DMS 273 treated with DMSO at 0.1 percent for 48 hours (cell line): ENCODE measurements at places on chromosomes 16 and 17.

DNA sequence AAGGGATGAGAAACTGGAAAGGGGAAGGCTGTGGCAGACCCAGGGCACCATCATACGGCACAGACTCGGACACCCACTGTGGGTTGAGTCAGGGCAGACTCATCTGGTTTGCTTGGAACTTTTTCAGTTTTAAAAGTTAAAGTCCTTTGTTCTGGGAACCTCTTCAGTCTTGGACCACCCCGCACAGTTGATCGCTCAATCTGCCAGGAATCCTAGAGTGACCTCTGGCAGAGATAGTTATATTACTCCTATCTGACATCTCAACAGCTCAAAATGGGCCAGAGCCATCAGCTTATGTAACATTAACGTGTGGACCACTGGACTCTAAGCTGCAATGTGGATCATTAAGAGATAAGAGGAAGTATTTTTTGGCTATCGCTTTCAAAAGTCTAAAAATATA, 164.3 kb downstream of the ABCA8 start:
- no peak for DNase-seq

DNA sequence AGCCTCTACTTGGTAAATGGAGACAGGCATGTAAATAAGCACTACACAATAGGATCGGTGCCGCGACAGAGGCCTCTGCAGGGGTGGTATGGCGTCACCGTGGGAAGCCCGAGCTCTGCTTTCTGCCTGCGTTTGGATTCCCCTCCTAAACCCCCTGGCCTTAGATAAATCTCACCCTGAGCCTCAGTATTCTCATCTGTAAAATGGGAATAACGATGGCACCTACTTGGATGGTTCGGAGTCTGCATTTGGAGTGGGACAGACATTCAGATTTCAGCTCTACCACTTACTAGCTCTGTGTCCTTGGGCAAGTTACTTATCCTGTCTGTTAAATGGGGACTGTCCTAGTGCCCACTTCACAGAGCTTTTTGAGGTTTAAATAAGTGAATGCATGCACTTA, 42.8 kb upstream of the TNRC6A start:
- DNase-seq = no peak

DNA sequence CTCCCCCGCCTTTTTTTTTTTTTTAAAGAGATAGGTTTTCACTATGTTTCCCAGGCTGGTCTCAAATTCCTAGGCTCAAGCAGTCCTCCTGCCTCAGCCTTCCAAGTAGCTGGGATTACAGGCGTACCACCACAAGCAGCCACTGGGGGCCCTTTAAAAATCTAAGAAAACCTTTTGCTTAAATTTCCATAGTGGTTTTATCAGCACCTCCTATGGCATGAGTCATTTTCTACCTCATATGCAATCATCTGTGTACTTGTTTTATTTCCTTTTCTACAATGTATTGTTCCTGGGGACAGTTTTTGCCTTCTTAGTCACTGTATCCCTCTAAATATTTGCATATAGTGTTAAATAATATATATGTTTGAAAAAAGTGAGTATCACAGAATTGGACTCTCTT, 29.2 kb downstream of the GNA13 start:
- DNase-seq = no peak

DNA sequence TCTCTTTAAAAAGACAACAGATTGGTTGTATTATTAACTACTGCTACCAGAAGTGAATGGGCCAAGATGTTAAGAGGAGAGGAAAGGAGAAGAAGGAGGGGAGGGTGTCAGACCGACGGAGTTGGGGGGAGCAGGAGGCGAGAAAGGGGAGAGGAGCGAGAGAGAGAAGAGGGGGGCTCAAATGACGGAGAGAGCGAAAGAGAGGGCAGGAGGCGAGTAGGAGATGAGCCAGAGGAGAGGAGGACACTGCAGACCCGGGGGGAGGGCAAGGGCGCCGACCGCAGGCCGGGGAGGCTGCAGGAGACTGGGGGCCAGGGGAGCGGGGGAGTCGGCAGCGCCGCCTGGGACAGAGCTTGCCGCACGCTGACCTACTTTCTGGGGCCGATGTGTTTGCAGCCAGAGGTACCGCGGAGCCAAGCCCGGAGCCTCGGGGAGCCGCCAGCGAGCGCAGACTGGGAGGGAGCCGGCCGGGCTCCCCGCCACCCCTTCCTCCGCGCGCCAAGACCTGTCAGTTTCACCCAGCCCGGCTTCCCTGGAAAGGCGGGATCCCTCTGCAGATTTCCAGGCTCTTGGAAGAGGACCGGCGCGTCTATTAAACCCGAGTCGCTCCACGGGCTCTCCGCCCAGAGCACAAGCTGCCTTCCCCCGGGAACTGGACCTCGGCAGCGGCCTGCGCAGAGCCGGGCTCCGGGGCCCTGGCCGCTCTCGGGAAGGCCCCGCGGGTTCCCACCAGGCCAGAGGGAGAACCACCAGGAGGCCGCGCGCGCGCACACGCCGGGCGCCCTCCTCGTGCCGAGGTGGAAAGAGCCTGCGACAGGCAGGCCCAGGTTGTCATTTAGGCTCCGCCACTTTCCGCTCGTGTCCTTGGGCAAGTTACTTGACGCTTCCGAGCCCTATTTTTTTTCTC, 74.6 kb downstream of the CMC2 start:
- no peak for DNase-seq

GRCh38 chr16:67783353-67783725, 23.0 kb downstream of the RANBP10 start:
- DNase-seq = no peak

- no peak for DNase-seq
Measured at GRCh38 chr17:60039847-60040442, 38.8 kb downstream of the HEATR6 start.

DNA sequence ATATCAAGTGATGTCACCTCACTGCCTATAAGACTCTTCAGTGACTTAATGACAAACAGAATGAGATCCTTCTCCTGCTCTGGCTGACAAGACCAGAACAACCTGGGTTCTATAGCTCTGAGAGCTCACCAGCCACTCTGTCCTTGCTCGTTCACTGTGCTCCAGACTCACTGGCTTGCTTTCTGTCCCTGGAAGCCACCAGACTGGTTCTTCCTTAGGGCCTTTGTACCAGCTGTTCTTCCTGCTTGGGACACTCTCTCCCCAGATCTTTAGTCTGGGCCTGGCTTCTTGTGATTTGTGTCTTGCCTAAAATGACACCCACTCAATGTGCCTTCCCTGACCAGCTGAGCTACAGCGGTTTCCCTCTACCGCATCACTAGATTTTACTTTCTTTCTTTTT, 76.1 kb downstream of the FTO start:
- DNase-seq = no peak

DNA sequence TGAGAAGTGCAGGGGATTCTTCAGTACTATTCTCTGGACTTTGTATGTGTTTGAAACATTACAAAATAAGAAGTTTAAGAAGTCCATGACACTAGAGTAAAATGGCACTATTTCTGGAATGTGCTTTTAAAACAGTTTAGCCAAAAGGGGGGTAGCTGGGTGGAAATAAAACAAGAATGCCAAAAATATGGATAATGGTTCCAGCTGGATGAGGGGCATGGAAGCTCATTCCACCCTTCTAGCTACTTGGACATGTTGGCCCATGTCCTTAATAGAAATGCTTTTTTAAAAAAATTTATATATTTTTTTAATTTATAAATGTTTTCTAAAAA, 13.1 kb downstream of the ZC3H7A start:
- no peak for DNase-seq

GRCh38 chr17:1566505-1567199, 4.1 kb upstream of the PITPNA start:
- DNase-seq = no peak

DNA sequence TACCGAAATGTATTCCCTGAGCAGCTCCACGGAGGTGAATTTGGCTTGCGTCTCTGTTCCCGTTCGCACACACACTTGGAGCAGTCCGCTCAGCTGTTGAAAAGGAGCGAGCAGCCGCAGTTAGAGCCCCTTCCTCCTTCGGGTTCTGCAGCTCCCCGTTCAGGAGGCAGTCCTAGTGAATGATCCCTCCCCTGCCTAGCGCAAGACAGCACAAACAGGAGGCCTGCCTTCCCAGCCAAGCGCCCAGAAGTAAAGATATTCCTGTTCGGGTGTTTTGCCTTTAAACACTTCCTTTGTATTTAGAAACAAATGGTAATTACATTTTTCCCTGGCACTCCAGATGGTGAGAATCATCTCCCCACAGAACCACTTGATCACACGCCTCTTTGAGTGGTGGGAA, 64.7 kb downstream of the ABCC12 start:
- DNase-seq = no peak

- DNase-seq = peak; percentile 90
Measured at GRCh38 chr17:40307001-40307730, 1.8 kb upstream of the RARA start.

DNA sequence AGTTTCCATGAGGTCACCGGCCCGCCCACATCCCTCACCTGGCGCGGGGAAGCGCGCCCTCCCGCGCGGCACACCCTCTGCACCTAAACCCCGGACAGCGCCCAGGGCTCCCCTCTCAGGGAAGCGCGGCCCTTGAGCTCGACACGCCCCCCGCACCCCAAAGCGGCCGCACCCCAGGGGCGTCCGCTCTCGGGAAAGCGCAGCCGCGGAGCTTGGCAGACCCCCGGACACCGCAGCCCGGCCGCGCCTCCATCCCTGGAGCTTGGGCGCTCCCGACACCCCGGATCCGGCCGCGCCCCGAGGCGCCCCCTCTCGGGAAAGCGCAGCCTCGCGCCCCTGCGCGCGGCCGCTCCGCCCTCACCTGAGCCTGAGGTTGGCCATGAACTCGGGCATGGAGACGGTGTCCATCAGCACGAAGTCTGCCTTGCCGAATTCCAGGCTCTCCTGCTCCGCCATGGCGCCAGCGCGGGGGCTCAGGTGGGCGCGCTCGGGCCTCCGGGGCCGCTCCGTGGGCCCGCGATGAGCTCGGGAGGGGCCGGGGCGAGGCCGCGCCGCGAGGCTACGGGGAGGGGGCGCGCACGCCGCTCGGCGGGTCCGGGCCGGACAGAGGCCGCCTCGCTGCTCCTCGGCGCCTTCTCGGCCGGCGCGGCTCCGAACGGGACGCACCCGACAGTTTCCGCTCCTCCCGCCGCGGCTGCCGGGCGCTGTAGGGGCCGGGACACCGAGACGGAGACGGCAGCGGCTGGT, at the start of gene MYO1D:
Gene MYO1D (minus strand): TSS at position 708 of the 747 bp plus-strand sequence. CDS start 252 bp downstream, at position 456.
- DNase-seq = no peak

- DNase-seq = no peak
Measured at GRCh38 chr16:24626256-24626655, 86.9 kb downstream of the RBBP6 start.

- no peak for DNase-seq
Measured at GRCh38 chr16:56697456-56698155, 15.3 kb downstream of the MT1X start.

DNA sequence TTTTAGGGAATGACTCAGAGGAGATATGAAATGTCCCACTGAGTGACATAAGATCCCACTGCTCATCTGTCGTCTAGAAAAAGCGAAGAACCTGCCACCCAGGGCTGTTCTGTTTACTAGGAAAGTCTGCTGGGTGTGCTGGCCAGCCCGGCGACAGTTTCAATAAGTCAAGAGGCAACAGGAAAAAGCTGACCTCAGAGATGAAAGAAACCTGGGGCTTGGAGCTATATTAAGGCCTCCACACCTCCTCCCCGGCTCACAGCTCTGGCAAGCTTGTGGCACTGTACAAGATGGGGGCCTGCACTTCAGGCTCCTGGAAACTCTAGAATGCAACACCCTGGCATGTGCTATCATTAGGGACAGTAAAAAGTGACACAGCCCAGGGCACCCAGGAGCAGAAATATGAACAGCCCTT, 10.6 kb downstream of the ZFHX3 start:
- DNase-seq = no peak

- no peak for DNase-seq
Measured at GRCh38 chr17:9672266-9672665, 26.9 kb downstream of the USP43 start.

GRCh38 chr17:6186998-6187397, 116.8 kb downstream of the WSCD1 start:
- DNase-seq = no peak

GRCh38 chr16:17633181-17633951, 162.6 kb upstream of the XYLT1 start:
- DNase-seq = no peak

- DNase-seq = no peak
Measured at GRCh38 chr17:75614006-75614405, 19.2 kb upstream of the SMIM5 start.

DNA sequence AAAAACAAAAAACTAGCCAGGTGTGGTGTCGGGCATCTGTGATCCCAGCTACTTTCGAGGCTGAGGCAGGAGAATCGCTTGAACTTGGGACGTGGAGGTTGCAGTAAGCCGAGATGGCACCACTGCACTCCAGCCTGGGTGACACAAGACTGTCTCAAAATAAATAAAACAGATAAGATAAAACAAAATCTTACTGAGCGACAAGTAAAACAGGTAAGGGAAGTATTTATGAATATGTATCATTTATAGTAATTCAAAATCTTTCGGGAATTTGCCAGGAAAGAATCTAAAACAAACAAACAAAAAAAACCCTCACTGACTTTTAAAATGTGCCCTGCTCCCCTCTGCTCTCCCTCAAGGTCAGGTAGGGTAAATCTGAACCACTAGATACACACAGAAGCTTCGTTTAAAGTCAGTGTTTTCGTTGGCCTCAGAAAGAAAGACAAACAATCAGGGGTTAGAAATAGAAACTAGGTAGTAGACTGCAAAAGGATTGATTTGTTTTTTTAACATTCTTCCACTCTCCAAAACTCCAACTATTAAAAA, 2.1 kb downstream of the PRPSAP1 start:
- DNase-seq = no peak

- DNase-seq = no peak
Measured at GRCh38 chr16:86030116-86030515, 131.2 kb downstream of the IRF8 start.

GRCh38 chr16:52825892-52826291, 226.8 kb downstream of the CHD9NB start:
- DNase-seq = peak; percentile 63

- peak; percentile 65 for DNase-seq
Measured at GRCh38 chr17:80263253-80264204, 2.9 kb downstream of the RNF213 start.

DNA sequence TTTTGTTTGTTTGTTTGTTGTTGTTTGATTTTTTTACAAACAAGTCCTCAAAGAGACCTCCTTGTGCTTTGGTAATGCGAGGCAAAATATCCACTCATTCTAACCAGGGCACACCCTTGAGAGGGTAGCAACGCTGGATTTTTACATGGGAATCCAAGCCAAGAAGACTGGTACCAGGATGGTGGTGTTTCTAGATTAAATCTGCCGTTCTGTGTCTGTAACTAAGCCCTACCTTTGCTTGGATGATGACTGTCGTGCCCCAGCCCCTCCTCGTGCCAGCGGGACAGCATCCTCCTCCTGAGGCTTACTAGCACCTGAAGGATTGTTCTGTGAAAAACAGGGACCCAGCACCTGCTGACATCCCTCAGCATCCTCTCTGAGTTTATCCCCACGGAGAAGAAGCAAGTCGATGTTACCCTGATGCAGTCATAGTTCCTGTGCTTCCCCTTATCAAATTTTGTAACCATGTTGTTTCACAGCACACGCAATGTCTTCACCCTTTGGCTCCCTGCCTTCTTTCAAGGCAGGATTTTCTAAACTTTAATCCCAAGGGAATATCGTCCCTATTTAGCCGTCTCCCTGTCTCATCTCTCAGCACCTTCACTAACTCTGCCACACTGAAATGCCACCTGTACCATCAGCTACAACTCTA, 5.1 kb upstream of the HSBP1 start:
- DNase-seq = no peak

- no peak for DNase-seq
Measured at GRCh38 chr16:81464279-81464678, 19.7 kb downstream of the CMIP start.
